Right ventricle myocardium superior (tissue), 1 donor: ENCODE measurements at places on chromosomes 2 and 18.

DNA sequence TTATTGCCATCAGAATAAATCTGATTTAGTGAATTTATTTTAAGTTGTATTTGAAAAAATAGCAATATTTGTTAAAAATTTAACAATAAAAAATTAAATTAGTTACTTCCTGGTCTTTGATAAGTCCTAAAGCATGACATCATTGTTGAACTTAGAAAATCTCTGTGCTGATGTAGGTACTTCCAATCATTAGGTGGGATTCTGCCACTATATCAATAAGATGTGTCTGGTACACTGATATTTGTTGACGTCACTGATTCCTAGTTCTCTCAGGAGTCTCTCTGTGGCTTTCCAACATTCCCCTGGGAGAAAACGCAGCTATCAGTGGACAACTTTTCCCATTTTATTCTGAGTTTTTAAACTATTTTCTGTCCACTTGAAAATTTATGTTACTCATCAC is 143.5 kb downstream of the GALNT13 start:
- DNase-seq, result no peak

- DNase-seq, result no peak
These were observed 49.3 kb downstream of the LYPD6B start for GRCh38 chr2:149087751-149088150.

- no peak for DNase-seq
These were observed 243.0 kb downstream of the HDAC4 start for GRCh38 chr2:239157771-239158170.

DNA sequence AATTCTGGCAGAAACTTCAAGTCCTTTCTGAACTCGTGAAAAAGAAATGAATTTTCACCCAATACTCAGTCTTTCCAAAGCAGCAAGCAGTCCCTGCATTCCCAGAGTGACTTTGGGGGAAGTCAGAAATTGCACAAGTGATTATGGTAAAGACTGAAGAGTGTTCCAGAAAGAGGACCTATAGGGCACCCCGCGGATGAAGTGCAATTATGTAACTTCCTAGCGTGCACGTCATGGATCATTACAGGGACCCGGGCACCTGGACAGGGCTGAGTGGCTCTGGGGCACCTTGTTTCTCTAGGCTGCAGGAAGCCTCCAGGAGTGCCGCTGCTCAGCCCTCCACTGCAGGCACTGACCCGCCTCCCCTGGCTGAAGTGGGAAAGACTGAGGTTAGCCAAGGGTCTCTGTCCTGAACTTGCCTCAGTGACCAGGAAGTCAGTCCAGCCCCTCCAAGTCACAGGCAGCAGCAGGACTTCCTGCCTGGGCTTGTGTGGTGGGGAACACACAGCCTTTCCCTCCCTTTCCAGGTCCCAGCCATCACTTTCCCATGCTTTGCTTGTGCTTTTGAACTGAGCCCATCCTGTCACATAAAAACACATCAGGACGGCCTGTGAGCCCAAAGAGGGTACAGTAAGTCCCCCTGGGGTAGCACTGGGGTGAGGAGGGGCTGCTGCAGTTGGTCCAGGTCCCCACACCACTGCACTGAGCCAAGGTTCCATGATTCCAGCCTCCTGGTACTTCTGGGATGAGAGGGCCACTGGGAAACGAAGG is 19.8 kb downstream of the TMEM185B start:
- DNase-seq, result no peak

DNA sequence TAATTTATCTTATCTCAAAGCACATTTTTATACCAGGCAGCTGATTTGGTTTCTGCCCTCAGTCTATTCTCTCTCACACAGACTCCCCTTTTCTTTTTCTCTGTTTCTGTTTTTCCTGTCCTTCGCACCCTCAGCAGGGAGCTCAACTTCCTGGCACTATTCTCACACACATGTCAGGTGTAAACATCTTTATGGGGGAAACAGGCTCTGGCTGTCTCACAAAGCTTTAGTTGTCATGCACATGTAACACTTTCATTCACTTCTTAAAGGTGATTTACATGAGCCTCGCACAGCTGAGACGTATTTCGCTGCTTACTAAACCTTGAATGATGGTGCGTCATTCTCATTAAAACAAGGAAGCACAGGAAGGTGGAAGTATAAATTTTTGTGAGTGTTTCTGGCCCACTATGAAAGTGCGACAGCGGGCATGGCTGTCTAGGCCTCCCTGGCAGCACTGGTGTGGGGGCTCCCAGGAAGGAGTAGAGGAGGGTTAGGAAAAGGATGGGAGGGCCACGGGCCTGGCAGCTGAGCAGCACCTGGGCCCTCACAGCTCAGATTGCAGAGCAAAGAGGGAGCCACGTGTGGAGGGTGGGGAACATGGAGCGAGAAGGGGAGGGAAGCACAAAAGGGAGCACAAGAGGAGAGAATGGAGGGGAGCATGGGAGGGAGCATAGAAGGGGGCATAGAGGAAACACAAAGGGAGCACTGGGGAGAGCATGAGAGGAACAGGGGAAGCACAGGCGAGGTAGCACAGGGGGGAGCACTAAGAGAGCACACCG is 46.2 kb upstream of the SNTG2 start:
- no peak for DNase-seq

- DNase-seq, result no peak
These were observed 43.0 kb downstream of the FBXO48 start for GRCh38 chr2:68423966-68424650.

GRCh38 chr2:175169191-175169590 is 1.2 kb upstream of the ATF2 start:
- no peak for DNase-seq

GRCh38 chr2:146939991-146940685 is 904.7 kb upstream of the ACVR2A start:
- DNase-seq, result no peak

- DNase-seq, result no peak
These were observed 185.2 kb downstream of the ZFP36L2 start for GRCh38 chr2:43041173-43041591.

GRCh38 chr2:204971206-204971907 is 426.1 kb downstream of the PARD3B start:
- DNase-seq, result no peak

- no peak for DNase-seq
These were observed 28.7 kb upstream of the ROCK2 start for GRCh38 chr2:11373096-11373495.

DNA sequence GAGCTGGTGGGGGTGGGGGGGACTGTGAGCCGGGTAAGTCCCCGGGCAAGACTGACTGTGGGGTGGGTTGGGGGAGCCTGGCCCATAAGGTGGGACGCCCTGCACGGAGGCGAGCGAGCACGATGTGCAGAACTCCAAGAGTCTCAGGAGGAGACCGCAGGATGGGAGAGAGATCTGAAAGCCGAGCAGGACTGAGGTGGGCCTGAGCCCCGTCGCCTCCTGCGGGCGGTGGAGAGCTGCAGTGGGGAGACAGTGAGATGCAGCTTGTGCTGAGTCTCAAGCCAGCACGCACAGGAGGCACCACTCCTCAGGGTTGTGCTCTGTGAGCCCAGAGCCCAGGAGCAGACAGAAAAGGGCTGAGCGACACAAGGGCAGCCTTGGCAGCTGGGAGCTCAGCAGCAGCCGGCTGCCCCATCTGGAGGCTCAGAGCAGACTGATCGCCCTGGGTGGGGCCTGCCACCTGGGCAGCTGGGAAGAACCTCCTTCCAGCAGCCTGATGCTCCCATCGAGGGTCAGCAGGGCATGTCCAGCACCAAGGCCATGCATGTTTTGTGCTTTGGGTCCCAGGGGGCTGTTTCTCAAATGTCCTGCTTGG is 15.9 kb downstream of the ARHGEF4 start:
- DNase-seq, result no peak

DNA sequence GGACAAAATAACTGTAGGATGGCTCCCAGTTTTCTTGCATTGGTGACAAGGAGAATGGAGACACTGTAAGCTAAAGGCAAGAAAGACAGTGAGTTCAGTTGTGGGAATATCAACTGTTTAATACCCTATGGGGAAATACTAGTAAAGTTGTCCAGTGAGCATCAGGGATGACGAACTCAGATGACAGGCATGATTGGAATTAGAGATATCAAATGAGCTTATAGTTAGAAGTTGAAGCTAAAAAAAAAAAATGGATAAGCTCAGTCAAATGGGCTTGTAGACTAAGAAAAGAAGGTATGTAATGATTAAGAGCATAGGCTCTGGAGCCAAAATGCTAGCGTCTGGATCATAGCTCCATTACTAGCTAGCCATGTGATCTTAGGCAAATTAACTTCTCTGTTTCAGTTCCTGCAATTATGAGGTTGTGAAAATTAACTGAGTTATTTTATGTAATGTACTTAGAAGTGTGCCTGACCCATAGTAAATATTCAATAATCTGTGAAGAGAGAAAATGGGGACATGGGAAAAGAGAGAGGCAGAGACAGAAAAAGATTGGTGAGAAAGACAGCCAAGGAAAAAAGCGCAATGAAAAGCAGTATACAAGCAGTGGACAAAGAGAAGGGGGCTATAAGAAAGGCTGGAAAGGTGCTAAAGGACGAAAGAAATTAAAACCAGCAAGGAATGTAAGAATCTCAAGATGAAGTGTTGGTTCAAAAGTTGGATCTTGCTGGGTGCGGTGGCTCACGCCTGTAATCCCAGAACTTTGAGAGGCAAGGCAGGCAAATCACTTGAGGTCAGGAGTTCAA is 95.7 kb upstream of the SLC39A10 start:
- no peak for DNase-seq

DNA sequence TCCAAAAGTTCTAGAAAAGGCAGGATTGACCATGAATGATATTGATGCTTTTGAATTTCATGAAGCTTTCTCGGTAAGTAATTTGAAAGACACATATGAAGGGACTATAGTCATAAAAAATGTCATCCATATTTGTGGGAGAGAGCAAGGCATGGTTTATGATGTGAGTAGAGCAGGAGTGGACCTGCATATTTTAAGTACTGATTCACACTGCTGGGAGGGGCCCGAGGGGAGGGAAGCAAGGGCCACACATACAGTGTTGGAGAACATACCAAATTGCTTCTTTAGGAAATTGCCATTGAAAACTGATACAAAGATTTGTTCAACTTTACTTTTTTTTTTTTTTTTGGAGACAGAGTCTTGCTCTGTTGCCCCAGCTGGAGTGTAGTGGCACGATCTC is 39.4 kb downstream of the HADHB start:
- DNase-seq, result no peak

GRCh38 chr2:17583166-17583565 is 42.7 kb downstream of the VSNL1 start:
- no peak for DNase-seq

DNA sequence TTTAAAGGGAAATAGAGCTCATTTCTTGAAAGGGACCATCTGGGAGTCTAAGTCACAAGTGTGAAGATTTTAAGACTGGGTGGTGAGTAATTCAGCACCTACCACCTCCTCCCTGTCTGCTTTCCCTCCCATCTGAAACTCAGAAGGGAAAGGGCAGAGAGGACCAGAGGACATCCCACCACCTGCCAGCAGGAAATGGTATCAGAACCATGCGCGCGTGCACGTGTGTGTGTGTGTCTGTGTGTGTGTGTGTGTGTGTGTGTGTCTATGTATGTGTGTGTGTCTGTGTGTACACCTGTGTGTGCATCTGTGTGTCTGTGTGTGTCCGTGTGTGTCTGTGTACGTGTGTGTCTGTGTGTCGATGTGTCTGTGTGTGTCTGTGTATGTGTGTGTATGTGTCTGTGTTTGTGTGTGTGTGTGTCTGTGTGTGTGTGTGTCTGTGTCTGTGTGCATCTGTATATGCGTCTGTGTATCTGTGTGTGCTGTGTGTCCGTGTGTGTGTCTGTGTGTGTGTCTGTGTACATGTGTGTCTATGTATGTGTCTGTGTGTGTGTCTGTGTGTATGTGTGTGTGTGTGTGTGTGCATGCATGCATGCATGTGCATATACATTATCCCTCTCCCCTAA is 76.8 kb downstream of the ZFP36L2 start:
- DNase-seq, result no peak

DNA sequence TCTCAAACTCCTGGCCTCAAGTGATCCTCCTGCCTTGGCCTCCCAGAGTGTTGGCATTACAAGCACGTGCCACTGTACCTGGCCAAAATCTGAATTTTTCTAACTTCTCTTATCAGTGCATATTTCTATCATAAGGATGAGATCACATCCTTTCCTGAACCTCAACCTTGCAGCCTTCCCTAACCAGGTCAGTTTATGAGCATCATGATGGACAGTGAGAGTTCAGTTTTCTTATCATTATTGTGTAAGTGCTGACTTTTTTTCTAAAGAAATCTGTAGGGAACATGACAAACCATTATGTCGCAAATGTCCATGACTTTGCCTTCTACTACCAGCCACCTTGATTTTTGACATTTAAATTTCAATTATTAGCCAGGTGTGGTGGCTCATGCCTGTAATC is 31.5 kb downstream of the MRPL33 start:
- no peak for DNase-seq

DNA sequence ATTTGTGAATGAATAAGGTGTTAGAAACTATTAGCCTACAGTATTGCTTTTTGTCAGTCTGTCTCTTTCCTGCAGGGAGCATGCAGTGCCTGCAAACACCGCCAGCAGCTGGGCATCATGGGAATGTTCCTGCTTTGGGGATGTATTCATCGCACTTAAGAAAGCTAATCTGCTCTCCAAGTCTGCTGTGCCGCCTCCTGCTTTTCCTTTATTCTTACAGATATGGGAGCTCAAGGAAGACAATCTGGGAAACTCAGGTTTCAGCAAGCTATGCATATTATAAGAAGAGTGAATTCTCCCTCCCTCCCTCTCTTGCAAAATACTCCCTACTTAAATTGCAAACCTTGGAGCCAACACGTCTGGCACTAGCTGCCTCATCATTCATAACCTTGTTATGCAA is 479.2 kb upstream of the ACVR2A start:
- DNase-seq, result no peak

- DNase-seq, result no peak
These were observed 12.8 kb upstream of the KIAA2012 start for GRCh38 chr2:202060218-202060617.

GRCh38 chr2:29744976-29745375 is 176.4 kb downstream of the ALK start:
- DNase-seq, result no peak

DNA sequence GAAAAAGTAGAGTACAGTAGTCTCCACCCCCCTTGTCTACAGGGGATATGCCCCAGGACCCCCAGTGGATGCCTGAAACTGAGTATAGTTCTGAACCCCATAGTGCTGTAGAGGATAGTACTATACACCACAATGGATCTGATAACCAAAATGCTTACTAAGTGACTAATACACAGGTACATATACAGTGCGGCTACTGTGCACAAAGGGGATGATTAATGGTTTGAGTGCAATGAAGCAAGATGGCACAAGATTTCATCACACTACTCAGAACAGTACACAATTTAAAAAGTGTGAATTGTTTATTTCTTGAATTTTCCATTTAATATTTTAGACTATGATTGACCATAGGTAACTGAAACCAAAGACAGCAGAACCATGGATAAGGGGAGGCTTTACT is 446.9 kb upstream of the NRP2 start:
- no peak for DNase-seq

GRCh38 chr18:50847192-50847591 is 27.4 kb upstream of the MRO start:
- no peak for DNase-seq

GRCh38 chr2:189522435-189523151 is 58.0 kb downstream of the SLC40A1 start:
- DNase-seq, result no peak

GRCh38 chr2:133077269-133077822 is 407.3 kb upstream of the LYPD1 start:
- DNase-seq, result no peak

- no peak for DNase-seq
These were observed 96.9 kb upstream of the ZNF236 start for GRCh38 chr18:76725445-76725844.
